Activated naive CD4-positive, alpha-beta T cell treated with Interleukin-2 at 50 U/mL for 16 hours (primary cell): ENCODE measurements at places on chromosomes 13 and 19.

GRCh38 chr13:72534951-72535640 lies 192.3 kb downstream of the MZT1 start:
- DNase-seq = no peak

GRCh38 chr19:6387372-6387771 lies 5.6 kb downstream of the GTF2F1 start:
- DNase-seq = no peak

GRCh38 chr13:98504371-98504963 lies 72.4 kb downstream of the STK24 start:
- peak; percentile 27 for DNase-seq

DNA sequence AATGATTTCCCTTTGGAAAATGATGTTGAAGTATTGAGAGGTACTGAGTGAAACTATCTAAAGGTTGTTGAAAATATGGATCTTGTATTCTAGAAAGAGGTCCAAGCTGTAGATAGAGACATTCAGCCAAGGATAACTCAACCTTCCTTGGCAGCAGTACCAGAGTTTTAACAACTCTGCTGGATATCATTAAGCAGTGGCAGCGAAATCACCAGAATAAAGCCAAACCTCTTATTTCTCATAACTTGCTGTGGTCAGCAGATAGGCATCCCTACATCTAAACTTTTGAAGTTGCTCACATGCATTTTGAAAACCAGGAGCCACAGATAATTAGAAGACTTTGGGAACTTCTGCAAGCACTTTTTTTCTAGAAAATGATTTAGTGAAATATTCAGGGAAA lies 559.8 kb downstream of the IRS2 start:
- DNase-seq = no peak

GRCh38 chr13:96746886-96747285 lies 247.4 kb downstream of the OXGR1 start:
- no peak for DNase-seq

DNA sequence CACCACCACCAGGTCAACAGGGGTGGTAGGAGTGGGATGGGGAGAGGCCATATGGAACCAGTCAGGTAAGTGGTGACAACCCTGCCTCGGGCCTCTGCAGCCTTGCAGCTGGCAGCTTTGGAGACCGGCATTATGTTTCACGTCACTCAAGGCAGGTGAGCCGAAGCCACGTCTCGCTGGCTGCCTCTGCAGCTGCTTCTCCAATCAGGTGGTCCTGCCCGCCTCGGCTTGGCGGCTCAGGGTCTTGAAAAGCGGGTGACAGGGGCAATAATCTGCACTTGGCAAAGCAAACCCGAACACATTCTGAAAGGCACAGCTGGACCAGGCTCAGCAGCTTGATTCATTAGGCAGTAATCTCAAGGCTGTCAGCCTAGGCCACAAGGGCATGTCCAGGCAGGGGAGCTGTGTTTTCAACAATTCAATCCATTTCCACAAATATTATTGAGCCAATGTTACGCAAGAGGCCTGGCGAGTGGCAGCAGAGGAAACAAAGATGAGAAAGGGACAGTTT lies 77.4 kb upstream of the PCDH8 start:
- DNase-seq = no peak

DNA sequence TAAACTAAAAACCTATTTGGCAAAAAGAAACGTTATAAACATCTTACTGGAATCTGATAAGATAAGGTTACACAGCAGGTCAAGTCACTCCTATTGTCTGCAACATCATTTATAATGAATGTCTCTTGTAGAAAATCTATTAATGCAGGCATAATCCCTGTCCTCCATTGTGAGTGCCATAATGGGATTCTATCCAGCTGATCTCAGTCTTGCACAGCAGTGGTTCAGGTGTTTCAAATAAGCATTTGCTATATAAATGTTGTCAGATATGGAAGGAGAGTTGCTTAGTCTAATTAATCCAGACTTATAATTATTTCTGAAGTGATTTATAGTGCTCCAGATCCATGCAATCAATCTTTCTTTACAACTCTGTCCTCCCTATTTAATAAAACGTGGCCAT lies 186.5 kb upstream of the ATXN8OS start:
- no peak for DNase-seq

GRCh38 chr13:28425793-28426192 lies 69.1 kb downstream of the FLT1 start:
- DNase-seq = no peak

DNA sequence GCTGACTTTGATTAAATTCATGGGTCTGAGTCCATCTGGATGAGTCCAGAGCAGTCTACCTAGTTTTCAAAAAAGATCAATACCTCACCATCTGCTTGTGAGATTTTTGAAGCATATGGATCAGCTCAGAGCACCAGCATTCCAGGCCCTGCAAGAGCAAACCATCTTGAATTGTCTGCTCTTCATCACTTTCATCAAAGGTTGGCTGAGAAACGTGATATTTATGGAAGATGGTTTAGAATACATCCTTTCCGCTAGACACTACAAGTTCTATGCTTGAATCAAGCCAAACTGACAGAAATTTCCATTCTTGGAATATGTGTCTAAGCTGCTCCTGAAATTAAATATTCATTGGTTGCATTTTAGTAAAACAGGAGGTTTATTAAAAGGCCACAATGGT lies 190.3 kb downstream of the KCNRG start:
- no peak for DNase-seq

GRCh38 chr13:111373486-111373885 lies 53.0 kb downstream of the TEX29 start:
- DNase-seq = no peak

DNA sequence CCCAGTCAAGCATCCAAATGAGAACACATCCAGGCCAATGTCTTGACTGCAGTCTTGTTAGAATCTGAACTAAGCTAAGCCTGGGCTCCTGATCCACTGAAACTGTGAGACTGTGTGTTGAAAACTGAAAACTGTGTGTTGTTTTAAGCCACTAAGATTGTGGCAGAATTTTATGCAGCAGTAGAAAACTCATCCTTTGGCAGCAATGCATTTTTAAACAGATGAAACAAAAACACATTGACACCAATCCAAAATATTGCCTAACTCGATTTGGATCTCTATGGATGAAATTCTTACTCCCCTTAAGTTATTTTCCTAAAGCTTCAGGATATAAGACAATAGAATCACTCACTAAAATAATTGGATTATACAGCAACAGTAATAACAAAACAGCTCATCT lies 202.3 kb upstream of the KLF12 start:
- no peak for DNase-seq

GRCh38 chr13:103087275-103087674 lies 21.1 kb upstream of the SLC10A2 start:
- no peak for DNase-seq

DNA sequence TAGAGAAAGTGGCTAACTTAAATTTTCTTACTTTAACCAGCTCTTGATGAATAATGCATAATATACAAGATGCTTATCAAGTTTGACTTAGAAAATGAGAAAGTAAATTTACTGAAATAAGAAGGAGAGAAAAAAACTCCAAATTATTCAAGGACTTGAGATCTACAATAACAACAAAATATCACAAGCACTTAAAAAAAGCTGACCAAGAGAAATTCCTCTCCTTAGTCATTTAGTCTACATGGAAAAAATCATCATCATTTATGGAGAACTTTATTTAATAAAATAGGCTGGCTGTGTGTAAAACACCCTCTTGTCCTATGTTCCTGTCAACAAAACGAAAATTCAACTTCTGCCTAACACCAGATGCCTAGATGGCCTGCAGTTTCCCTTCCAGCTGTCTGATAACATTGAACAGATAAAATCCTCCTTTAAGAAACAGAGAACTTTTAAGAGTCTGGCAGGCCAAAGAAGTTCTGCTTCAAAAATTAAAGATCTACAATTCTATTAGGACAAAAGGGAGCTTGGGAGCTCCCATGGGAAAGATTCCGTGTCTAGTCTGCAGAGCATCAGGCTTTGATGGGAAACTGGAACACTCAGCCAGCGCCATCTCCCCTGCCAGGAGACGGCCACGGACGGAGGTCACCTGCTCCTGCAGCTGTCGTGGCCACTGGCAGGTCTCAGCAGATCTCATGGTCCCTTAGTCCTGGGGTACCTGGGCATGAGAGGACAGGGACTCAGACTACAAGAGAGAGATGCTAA lies 37.9 kb upstream of the ATP11A start:
- DNase-seq = no peak
